Non-pigmented ciliary epithelial cell (primary cell): ENCODE measurements at places on chromosomes 7 and 10.

DNA sequence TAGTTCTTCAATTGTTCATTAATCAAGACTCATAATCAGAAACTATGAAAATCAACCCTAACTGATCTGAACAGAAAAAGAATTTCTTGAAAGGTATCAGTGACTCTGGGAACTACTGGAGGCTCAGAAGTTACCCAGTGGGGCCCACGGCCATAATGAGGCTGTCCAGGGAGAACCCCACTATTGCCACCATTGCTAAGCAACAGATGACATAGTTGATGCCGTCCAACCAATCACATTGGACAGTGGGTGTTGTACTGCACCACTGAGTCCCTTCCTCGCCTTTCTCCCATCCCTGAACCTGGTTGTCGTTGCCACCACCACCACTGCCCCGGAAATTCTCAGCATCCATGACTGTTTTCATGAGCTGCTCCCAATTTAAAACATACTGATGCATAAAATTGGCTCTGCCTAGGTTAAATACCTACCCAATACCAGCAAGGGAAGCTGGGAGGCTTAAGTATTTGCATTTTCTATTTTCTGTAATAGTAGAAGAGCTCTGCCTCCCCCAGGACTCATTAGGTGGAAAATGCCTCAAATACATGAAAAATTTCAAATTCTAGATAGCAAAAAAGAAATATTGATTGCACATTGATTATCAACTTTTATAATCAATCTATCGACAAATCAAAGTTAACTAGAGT, 26.7 kb upstream of the USP6NL start:
- DNase-seq = no peak

GRCh38 chr7:84022009-84022408, 172.6 kb downstream of the SEMA3A start:
- no peak for DNase-seq

GRCh38 chr7:117955046-117955445, 81.8 kb upstream of the CTTNBP2 start:
- no peak for DNase-seq

GRCh38 chr10:94131885-94132284, 138.2 kb downstream of the PLCE1 start:
- no peak for DNase-seq

DNA sequence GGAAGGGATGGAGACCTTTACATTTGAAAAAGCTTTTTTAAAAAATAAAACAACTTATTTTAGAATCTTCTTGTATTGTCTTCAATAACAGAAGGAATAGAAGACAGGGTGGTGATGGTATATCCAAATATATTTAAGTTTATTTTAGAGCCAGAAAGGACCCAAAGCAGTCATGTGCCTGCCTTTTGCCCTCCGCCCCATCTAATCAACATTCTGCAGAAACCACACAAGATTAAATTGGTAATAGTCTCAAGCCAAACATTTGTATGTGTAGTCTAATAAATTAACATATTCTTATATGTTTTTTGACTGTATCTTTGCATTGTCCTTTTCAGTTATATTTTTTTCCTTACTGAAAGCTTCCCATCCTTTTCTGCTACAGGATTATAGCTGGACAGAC, 16.5 kb upstream of the NUP42 start:
- DNase-seq = no peak

DNA sequence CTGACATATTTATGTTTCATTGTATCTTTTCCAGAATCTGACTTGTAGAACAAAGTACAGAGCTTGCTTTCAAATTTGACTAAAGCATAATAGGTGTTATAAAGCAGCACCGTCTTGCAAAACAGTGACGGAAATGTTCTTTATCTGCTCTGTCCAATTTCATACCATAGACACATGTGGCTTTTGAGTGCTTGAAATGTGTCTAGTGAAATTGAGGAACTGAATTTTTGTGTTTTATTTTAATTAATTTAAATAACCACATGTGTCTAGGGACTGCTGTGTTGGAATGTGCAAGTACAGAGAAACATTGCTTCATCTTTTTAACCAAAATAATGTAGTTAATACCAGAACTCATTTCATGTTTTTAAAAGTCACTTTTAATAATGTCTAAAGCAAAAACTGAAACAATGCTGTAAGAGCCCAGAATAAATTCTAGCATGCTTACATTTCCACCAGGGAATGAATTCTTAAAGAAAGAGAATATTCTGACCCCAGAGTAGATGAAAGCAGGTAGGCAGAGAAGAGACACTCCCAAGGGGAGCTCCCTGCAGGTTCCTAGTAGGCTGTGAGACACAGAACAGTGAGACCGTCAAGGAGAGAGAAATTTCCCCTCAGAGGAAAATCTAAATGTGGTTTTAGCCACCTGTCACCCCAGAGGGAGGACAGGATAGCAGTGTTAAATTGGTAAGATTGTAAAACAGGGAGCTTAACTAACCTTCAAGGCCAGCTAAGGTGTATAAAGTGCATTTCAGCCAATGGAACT, 175.3 kb upstream of the KMT2E start:
- DNase-seq = no peak

DNA sequence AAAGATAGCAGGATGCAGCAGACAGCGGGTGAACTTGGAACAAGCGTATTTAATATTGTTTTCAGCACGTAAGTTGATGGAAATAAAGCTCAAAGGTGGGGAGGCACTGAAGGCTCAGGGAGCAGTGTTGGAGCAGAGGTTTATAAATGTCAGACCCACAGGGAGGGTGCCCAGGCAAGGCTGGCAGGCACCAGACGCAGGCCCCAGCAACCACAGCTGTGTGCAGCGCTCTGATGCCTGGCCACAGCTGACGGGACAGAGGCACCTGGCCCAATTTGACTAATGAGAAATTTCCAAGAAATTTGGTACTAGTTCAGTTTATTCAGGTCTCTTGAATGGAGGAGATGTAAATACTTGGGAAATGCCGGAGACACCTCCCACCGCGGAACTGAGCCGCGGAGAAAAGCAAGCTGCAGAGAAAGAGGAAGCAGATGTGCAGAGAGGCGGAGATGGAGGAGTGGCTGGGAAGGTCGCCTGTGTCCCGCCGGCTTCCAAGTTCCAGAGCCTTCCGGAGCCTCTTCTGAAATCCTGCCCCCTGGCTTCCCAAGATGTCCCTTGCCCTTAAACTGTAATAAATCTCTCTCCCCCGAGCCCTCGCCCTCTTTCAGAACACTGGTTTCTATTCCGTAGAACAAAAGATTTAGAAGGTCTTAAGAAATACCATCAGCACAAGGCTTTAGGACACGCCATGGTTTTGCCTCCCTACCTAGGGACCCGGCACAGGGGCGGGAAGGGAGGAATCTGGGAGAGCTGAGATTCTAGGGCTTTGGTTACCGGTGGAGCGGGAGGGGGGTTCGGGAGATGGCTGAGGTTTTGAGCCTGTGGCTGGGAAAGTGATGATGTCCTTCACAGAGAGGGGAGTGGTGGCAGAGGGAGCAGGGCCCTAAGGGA, 38.4 kb upstream of the PLXNA4 start:
- no peak for DNase-seq

DNA sequence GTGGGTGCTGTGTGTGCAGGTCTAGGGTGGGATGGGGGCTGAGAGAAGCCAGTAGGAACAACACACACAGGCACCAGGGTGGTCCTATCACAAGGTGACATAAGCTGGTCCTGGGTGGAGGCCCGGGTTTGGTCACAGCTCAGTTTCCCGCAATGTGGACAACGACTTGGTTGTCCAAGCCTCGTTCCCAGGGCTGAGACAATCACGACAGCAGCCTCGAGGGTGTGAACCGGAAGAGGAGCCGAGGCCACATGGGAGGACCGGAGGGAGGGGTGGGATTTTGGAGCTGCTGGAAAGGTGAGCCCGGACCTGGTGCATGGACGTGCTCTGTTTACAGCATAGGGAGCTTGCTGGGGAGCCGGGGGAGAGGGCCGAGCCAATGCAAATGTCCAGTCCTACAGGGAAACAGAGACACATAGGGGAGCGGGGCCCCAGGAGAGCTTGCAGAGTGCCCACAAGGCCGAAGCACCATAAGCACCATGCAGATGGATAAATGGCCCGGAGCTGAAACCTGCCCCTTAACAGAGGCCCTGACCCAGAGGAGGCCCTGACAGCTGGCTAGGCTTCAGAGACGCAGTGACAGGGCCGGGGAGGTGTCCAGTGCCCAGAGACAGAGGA, 92.8 kb downstream of the PRKAG2 start:
- no peak for DNase-seq

GRCh38 chr10:116437076-116437692, 9.5 kb downstream of the PNLIPRP3 start:
- DNase-seq = no peak

DNA sequence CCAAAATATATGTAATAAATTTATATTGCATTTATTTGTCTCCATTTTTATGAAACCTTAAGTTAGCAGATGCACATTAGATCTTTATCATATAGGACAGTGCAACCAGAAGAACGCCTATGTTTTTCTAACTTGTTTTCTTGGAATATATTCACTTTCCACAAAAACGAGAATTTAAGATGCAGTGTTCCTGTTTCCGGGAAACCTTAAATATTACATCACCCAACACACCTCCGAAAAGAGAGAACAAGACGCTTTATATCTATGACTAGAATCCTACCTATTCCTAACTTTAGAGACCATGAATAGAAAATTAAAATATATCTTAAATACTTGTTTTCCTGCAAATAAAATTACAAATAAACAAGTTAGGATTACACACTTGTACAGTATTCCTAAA, 1.9 kb downstream of the EZH2 start:
- DNase-seq = no peak

DNA sequence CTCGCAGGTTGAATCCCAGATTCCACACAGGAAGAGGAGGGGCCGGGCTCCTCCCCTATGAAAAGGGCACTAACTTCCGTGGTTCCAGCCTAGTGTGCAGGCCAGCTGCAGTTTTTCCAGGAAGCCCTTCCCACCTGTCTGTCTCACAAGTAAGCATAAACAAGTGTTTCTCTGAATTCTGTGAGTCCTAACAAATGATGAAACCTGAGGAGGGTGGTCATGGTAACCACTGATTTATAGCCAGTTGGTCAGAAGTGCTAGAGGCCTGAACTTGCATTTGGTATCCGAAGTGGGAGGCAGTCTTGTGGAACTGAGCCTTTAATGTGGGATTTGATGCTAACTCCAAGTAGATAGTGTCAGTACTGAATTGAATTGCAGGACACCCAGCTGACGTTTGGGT, 54.7 kb upstream of the STEAP4 start:
- no peak for DNase-seq

DNA sequence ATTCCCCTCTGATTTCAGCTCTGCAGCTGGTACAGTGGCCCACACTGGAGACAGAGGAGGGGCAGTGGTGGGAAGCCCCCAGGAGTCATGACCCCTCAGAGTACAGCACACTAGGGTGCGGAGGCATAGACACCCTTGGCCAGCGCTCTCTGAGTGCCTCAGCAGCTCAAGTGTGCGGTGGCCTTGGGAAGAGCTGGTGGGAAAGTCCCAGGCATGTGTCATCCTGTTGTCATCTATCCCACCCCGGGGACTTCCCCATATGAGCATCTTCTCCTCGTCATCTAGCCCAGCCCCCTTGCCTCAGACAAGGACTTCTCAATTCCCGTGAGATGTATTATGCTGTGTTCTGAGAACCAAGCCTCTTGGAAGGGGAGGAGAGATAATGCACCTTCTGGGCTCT, 15.6 kb upstream of the PPIF start:
- peak; percentile 80 for DNase-seq

DNA sequence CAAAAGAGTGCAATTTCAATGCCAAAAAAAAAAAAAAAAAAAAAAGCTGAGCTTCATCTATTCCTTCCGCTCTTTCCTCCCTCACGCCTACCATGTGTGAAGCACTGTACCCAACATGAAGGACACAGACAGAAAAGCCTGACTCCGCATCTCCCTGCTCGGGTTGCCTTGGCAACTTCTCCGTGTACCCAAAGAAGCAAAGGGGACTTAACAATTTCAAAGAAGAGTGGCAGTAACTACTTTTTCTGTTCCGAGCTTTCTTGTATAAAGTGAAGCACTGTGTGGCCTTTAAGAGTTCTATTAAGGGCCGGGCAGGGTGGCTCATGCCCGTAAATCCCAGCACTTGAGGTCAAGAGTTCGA, 177.7 kb downstream of the PRKCQ start:
- no peak for DNase-seq

- no peak for DNase-seq
These were observed 213.3 kb upstream of the PHYHIPL start for GRCh38 chr10:58963101-58963534.

DNA sequence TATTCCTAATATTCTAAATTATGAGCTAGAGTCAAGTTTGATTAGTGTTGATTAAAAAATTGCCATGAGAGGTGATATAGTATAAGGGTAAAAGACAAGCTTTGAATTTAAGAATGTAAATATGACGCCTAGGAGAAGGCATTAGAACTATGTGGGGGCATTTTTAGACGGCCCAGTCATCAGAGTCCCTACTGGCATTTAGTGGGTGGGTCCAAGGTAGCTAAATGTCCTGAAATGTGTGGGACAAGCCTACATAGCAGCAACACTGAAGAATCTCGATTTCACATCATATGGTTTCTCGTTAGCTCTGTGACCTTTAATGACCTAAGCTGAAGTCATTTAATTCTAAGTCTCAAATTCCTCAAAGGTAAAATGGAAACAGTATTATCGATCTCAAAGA, 133.5 kb downstream of the SGMS1 start:
- no peak for DNase-seq

- peak; percentile 9 for DNase-seq
These were observed 26.4 kb downstream of the MYL10 start for GRCh38 chr7:101602484-101603241.

GRCh38 chr10:110373059-110373458, 68.3 kb upstream of the SMNDC1 start:
- no peak for DNase-seq

GRCh38 chr7:151246851-151247580, 1.5 kb downstream of the SMARCD3 start:
- no peak for DNase-seq

- DNase-seq = no peak
These were observed 82.3 kb downstream of the COL13A1 start for GRCh38 chr10:69884024-69884367.

GRCh38 chr10:21458126-21458871, 67.2 kb downstream of the SKIDA1 start:
- DNase-seq = no peak

GRCh38 chr7:92798517-92799249, 37.7 kb downstream of the CDK6 start:
- no peak for DNase-seq

DNA sequence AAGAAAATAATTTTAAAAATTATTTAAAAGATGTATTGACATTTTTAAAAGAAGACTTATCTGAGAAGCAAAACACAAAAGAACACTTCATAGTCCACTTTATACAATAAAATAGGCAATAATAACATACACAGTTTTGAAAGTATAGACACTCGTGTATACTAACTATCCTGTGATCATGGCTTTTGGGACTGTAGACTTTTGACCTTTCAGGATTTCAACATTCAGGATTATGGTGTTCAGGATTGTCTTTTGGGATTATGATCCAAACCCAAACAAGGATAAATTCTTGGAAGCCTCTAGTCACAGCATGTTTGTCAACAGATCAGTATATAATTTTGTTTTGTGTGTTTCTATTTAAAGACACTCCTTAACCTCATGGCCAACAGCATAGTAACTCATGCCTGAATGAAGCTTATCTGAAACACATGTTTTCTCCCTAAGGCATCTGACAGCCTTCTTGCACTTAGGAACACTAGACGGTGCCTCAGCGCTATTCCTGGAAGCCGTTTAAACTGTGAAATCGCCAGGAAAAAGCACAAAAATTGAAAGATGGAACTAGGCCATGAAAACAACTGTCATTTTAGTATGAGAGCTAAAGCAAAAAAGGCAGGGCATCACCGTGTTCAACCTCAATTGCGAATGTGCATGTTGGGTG, 29.9 kb downstream of the GSAP start:
- DNase-seq = no peak
